ENCODE measurements at places on chromosomes 1 and 21.

- DNase-seq: no peak
Observed at GRCh38 chr21:45120975-45121374, 46.6 kb downstream of the ADARB1 start.

DNA sequence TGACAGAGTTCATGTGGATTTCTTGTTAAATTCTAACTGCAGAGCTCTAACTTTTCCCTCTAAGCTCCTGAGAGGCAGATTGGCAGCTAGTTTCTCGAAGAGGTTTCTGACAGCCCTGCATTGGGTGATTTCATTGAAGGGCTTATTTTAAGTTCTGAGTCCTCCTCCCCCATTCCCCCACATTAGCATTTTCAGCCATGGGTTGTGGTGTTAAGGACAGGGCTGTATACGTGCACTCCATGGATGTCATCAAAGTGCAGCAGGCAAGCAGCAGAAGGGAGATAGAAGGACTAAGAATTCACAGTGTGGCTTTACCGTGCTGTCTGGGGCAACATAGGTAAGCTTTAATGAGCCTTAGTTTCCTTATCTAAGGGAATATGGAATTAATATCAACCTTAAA lies 19.0 kb downstream of the CRYZ start:
- DNase-seq: no peak

- DNase-seq: peak; percentile 93
Observed at GRCh38 chr1:156114101-156114918, at the start of gene LMNA. LMNA (plus strand) TSS chr1:156114711; CDS start chr1:156114919, 208 bp downstream.

DNA sequence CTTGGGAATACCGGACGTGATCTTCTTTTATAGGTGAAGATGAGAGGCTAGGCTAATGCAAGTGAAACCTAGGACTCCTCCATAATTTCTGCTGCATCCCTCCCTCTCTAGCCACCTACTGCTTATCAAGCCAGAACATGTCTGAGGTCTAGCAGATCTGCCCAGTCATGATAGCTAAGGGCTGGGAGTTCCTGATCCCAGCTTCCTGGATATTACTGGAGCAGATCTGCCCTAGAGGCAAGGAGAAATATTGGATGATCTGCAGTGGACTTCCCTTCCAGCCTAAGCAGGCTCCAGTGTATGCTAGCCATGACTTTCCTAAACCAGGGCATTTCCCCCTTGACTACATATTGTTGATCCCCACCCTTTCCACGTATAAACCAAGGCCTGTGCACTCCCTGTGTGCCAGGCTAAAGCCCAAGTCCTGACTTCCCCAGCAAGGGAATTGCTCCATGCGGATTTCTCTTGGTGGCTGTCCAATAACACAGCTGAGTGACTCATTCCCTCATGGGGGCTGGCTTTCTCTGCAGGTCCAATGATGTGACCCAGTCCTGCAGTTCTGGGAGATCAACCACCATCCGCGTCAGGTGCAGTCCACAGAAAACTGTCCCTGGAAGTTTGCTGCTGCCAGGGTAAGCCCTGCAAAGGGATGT lies 15.5 kb upstream of the SARS1 start:
- DNase-seq: peak; percentile 71

GRCh38 chr1:77783141-77783540 lies 3.7 kb downstream of the MIGA1 start:
- DNase-seq: no peak

- no peak for DNase-seq
Observed at GRCh38 chr1:24526940-24527542, 24.4 kb downstream of the RCAN3 start.

GRCh38 chr1:12475947-12476346 lies 142.1 kb downstream of the DHRS3 start:
- DNase-seq: no peak

GRCh38 chr1:20029178-20029912 lies 40.6 kb upstream of the PLA2G5 start:
- no peak for DNase-seq

All from AG09309 (cell line).